ENCODE measurements at places on chromosomes 4 and X.
A peak's percentile ranks its signal among the peaks of the same experiment; 100 is the strongest.

GRCh38 chr4:71974681-71975080, 57.1 kb upstream of the NPFFR2 start:
- DNase-seq, result no peak

- DNase-seq, result peak; percentile 2
Observed at GRCh38 chrX:41275661-41276609, 58.0 kb upstream of the DDX3X start.

DNA sequence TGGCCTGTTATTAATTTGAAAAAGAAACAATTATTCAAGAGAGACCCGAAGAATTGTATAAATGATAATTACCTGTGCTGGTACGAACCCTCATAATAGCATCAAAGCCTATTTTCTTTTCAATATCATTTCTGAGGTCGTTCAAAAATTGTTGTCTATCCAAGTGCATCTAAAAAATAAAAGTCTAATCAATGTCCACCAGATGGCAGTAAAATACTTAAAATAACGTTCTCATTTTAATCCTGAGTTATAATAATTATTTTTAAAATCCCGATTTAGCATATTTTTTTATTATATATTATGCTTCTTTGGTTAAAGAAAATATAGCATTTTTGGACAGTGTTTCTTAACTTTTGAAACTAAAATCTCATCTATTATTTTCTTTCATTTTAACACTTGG, 55.7 kb downstream of the METTL14 start:
- no peak for DNase-seq

- no peak for DNase-seq
Observed at GRCh38 chr4:158821228-158821971, 52.6 kb downstream of the FNIP2 start.

GRCh38 chr4:95263391-95263790, 285.4 kb downstream of the UNC5C start:
- no peak for DNase-seq

DNA sequence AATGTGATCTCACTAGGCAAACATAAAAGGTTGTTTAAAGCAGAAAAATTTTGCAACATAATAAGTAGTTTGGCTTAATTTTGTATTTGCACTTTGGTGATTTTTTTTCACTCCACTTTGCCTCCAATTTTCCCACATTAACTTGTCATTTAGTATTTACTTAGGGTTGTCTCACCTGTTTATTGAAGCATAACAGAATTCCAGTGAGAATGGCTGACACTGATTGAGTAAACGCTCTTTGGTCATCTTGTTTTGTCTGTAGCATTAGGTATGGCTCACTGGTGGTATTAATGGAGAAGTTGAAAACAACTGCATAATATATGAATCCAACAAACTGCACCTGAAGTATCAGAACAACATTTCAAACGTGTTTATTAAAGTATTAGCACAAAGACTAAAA, 799.5 kb upstream of the ADGRL3 start:
- no peak for DNase-seq

GRCh38 chr4:83387012-83387411, 52.4 kb upstream of the HPSE start:
- no peak for DNase-seq

DNA sequence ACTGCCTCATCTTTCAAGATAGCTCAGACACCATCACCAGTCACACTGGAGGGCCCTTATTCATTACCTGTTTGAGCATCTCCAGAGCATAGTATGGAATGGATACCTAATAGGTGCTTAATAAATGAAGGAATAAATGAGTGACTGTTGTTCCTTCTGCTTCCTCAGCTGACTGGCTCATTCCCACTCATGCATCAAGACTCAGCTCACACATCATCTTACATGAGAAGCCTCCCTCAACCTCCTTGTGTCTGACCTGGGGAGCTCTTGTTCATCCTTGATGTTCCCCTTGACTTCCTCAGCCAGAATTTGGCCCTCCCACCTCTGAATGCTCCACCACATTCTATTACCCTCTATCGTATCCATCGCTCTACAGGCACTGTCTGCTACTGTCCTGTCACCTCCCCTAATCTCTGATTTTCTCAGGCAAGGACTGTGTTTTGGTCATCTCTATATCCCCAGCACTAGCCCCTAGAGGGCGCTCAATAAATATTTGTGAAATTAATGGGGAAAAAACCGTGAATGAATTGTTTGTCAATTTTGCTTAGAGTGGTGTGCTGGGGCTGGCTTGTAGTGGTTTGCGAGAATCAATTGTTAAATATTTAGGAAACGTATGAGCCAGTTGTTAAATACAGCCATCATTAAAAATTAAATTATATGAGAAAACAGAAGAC, 88.3 kb downstream of the NHSL2 start:
- DNase-seq, result no peak

GRCh38 chr4:91325495-91325894, 978.3 kb upstream of the GRID2 start:
- no peak for DNase-seq

- DNase-seq, result no peak
Observed at GRCh38 chr4:5066101-5066500, 14.8 kb downstream of the STK32B start.

- no peak for DNase-seq
Observed at GRCh38 chr4:186169945-186170802, 21.2 kb upstream of the CYP4V2 start.

DNA sequence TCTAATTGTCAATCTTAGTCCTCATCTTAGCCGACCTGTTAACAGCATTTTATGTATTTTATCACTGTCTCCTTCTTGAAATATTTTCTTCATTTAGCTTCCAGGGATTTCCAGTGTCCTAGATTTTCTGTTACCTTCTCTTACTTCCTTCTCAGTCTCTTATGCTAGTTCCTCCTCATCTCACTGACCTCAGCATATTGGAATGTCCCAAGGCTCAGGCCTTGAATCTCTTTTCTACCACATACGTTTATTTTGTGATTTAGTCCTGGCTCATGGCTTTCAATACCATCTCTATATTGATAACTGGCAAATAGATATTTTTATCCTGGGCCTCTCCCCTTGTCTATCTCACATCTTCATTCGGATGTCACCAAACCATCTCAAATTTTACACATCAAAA, 61.1 kb downstream of the IQCM start:
- DNase-seq, result no peak

DNA sequence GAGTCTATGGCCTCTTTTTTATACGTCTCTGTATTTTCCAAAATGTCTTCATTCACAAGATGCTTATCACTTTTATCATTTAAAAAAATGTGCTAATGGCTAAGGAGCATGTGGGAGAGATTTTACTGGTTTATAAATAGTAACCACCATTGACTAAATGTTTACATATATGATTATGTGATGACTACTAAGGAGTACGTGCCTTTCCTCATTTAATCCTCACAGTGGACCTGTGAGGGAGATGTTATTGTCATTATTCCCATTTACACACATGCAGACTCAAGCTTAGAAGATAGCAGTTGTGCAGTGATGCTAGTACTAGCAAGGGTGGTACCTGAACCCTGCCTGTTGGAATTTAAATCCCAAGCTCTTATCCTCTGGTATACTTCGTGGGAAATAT, 2.4 kb downstream of the SRD5A3 start:
- DNase-seq, result no peak

DNA sequence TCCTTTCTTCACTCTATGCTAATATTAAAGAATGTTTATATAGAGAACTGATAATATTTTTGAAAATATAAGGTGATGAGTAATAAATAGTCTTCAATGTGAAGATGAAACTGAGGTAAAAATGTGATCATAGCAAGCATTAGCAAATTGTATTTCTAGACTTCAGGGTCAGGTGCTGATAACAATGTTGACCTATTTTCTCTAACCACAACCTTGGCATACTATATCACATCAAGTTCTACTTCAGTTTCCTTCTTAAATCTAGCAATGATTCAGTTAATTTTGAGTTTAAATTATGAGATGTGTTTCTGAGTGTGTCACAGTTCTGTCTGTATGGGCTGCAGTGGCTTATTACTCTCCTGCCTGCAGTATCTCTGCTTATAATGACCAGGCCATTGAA, 209.4 kb downstream of the RAPGEF2 start:
- no peak for DNase-seq

- no peak for DNase-seq
Observed at GRCh38 chrX:7948483-7948882, 21.3 kb upstream of the PNPLA4 start.

- DNase-seq, result no peak
Observed at GRCh38 chr4:27005905-27006590, 145.4 kb downstream of the STIM2 start.

- DNase-seq, result no peak
Observed at GRCh38 chr4:4420421-4420820, 33.5 kb downstream of the NSG1 start.

DNA sequence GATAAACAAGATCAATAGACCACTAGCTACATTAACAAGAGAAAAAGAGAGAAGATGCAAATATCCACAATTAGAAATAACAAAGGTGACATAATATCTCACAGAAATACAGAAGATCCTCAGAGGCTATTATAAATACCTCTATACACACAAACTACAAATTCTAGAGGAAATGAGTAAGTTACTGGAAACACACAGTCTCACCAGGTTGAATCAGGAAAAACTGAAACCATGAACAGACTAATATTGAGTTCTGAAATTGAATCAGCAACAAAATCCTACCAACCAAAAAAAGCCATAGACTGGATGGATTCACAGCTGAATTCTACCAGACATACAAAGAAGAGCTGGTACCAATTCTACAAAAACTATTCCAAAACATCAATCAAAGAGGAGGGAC, 211.8 kb upstream of the CPEB2 start:
- no peak for DNase-seq

- DNase-seq, result no peak
Observed at GRCh38 chrX:96763608-96764007, 79.0 kb downstream of the DIAPH2 start.

- no peak for DNase-seq
Observed at GRCh38 chr4:90904021-90904420, 776.8 kb downstream of the CCSER1 start.

- DNase-seq, result no peak
Observed at GRCh38 chrX:64186974-64187761, 18.3 kb downstream of the AMER1 start.

- peak; percentile 8 for DNase-seq
Observed at GRCh38 chr4:53929955-53930798, 134.2 kb downstream of the CHIC2 start.

DNA sequence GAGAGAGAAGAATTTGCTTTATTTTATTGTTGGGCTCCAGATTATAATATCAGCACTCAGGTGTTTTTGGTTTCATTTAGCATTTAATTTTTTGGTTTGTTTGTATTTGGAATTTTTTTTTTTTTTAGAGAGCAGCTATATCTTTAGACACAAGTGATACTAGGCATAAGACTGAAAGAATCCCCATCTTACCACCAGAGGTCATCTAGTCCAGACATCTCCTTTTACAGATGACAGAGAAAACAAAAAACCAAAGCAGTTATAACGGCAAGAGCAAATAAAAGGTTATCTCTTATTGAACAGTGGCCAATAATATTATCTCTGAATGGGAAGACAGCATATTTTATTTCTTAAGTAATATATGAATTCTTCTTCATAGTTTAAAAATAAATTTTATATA, 22.8 kb downstream of the USP38 start:
- DNase-seq, result no peak

- no peak for DNase-seq
Observed at GRCh38 chrX:128975745-128976144, 547.5 kb downstream of the SMARCA1 start.

DNA sequence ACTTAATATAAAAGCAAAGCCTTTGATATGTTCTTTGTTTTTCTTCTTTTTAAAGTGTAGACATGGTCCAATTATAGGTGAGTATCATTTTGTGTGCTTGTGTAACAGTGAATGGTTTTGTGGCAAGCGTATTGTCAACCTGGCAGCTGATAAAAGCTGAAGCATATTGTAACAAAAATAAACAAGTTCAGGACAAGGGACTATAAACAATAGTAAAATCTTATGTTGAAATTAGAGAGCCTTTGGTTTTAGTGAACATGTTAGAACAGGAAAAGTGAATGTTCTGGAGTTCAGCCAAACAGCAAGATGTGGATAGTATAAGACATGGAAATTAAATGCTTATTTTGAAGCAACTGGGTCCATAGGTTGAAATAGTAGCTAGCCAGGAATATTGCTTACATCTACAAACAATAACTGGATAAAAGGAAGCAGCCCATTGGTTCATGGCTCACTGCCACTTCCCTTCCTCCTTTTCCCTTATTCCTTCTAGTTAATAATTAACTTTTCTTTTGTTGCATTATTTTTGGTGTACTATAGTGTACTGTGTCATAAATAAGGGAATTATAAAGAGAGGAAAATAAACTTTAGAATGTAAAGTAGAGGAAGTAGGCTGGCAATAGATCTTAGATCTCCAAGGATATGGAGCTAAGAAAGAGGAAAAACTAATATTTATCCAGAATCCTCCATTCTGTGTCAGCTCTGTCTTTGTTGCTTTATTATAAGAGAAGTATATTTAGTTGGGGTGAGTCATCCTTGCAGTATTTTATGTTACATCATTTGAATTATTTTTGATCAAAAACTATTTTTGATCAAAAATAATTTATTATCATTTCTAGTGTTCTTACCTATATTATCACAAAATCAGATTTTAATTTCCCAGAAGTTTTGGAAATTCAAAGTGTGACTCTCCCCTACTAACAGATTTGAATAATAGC, 65.6 kb downstream of the MRPL1 start:
- DNase-seq, result no peak

DNA sequence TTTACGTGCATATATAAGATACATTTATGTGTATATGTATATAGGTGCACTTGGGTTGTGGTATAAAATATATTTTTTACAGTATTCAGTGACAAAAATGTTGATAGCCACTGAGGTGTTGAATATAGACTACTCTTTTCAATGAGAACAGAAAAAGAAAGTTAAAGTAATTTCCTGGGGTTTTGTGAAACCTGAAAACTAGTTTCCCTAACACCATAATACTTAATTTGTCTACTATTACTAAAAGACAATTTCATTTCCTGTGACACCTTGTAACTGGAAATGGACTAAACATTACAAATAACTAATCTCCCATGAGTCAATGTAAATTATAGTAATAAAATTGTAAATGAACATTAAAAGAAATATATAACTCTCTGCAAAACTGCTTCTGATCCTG, 32.0 kb upstream of the MAP9 start:
- DNase-seq, result no peak

DNA sequence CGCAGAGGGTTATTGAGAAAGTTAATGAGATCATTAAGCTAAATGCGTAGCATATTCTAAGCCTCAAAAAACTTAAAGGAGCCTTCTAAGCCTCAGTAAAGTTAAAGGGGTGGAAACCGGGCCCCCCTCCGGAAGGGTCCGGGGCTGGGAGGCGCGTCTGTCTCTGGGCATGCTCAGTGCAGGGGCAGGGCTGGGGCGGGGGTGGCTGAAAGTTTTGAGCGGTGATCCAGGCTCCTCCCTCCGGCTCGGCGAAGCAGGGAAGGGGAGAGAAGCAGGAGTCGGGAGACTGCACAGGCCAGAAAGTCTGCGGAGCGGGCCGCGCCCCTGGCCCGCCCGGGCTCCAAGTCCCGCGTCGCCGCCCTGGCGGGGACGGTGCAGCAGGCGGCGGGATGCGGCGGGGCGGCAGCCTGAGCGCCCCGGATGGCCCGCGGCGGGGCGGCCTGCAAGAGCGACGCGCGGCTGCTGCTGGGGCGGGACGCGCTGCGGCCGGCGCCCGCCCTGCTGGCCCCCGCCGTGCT, at the start of gene EVC:
EVC (plus strand) TSS at position 241 of the 518 bp plus-strand sequence; CDS start at position 421, 180 bp downstream.
- no peak for DNase-seq
